ENCODE measurements at places on chromosomes 2 and 18. TPM values are rescaled to one million over a fixed set of nuclear protein-coding genes. Genes with fewer than 3 reads are reported as not detected.
A peak's percentile ranks its signal among the peaks of the same experiment; 100 is the strongest.

GRCh38 chr2:94872676-94873361, 1.6 kb downstream of the TEKT4 start:
- DNase-seq, result peak; percentile 56
- no peaks in the 10 kb centered on the region for H3K4me1 ChIP-seq
- H3K36me3 ChIP-seq, result no peaks in the 10 kb centered on the region

DNA sequence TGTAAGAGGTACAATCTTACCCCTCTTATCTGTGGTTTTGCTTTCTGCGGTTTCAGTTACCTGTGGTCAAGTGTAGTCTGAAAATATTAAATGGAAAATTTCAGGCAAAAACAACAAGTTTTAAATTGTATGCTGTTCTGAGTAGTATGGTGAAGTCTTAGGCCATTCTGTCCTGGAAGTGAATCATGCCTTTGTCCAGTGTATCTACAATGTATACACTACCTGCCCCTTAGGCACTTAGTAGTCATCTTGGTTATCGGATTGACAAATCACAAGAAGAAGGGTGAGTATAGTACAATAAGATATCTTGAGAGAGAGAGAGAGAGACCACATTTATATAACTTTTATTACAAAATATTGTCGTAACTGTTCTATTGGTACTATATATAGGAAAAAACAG, 43.5 kb downstream of the RAB3GAP1 start:
- H3K27me3 ChIP-seq, result no peaks in the 10 kb centered on the region
- peaks cover 3% of the 10 kb centered on the region for H3K4me1 ChIP-seq
- DNase-seq, result no peak
- H3K4me3 ChIP-seq, result no peak overlapping the region

DNA sequence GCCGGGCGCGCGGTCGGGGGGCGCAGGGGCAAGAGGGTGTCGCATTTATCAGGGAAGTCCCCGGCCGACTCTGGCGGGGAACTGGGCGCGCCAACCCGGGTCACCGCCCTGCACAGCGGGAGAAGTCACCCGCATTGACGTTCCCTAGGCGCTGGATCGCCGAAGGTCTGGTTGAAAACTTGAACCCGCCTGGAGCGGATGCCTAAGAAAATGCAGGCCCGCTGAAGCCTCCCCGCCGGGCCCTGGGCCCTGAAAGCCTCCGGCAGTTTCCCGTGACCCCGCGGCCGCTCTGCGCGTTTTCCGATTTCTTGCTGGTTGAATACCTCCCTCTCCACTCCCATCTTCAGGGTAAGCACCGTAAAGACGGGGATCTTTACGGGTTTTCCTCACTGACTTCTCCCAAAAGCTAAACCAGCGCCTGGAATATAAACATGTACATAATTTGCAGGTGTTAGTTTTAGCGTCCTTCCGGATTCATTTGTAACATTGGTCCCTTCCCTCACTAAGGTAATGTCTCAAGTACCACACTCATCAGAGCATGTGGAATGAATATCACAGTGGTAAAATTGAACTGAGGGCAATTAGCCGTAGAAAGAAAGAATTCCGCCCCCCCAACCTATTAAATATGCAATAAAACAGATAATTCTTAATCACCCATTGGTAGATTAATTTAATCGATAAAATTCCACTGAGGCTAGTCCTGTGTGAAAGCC, 675 bp upstream of the SPIRE1 start:
- no peak overlapping the region for H3K27ac ChIP-seq
- peaks cover 7% of the 10 kb centered on the region for H3K4me1 ChIP-seq
- peak; percentile 91 for DNase-seq

- no peak overlapping the region for H3K4me3 ChIP-seq
- peak overlapping the region; percentile 81 for H3K27ac ChIP-seq
- H3K4me1 ChIP-seq, result peaks cover 45% of the 10 kb centered on the region
- H3K36me3 ChIP-seq, result no peaks in the 10 kb centered on the region
These were observed 71.2 kb downstream of the CTAGE1 start for GRCh38 chr18:22346401-22346952.

- no peak overlapping the region for H3K27ac ChIP-seq
- peaks cover 3% of the 10 kb centered on the region for H3K4me1 ChIP-seq
- DNase-seq, result no peak
- no peaks in the 10 kb centered on the region for H3K27me3 ChIP-seq
- no peaks in the 10 kb centered on the region for H3K36me3 ChIP-seq
These were observed 663.1 kb downstream of the ERBB4 start for GRCh38 chr2:211875488-211875887.

GRCh38 chr2:70890469-70891065, 45.1 kb upstream of the ATP6V1B1 start:
- peaks cover 100% of the 10 kb centered on the region for H3K27me3 ChIP-seq
- no peaks in the 10 kb centered on the region for H3K36me3 ChIP-seq
- no peak overlapping the region for H3K4me3 ChIP-seq
- peaks cover 2% of the 10 kb centered on the region for H3K4me1 ChIP-seq
- peak; percentile 75 for DNase-seq

DNA sequence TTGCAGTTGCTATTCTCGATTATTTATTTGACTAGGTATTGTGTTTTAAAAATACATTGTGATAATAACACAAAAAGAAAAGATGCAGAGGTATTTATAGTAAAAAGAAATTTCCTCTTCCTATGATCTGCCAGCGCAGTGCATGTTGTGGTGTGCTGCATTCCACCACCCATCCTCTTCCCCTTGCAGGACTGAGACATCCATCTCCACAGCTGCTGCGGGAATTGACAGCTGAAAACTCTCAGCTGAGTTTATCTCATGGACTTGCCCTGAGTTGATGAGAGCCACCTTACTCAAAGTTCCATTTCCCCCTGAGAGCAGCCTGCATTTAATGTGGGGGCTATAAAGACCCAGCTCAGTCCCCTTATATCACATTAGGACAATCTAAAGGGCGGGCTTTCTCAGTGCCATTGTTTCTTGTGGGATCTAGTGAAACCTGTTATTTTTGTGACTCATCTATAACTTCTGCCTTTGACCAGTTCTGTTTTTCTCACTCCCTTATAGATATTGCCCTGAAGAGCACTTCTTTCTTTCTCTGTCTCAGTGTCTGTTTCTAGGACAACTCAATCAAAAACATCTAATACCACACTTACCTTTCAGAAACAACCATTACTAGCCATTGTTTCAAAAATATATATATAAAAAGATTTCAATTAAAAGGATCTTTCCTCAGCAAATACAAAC, 698.5 kb downstream of the NR4A2 start:
- no peak overlapping the region for H3K27ac ChIP-seq
- H3K4me3 ChIP-seq, result no peak overlapping the region
- H3K4me1 ChIP-seq, result no peaks in the 10 kb centered on the region
- H3K27me3 ChIP-seq, result no peaks in the 10 kb centered on the region
- no peaks in the 10 kb centered on the region for H3K36me3 ChIP-seq

- peak overlapping the region; percentile 3 for H3K27ac ChIP-seq
- H3K27me3 ChIP-seq, result no peaks in the 10 kb centered on the region
- no peaks in the 10 kb centered on the region for H3K36me3 ChIP-seq
- DNase-seq, result no peak
- H3K4me1 ChIP-seq, result peaks cover 14% of the 10 kb centered on the region
These were observed 24.8 kb upstream of the CRIM1 start for GRCh38 chr2:36330473-36331395.

DNA sequence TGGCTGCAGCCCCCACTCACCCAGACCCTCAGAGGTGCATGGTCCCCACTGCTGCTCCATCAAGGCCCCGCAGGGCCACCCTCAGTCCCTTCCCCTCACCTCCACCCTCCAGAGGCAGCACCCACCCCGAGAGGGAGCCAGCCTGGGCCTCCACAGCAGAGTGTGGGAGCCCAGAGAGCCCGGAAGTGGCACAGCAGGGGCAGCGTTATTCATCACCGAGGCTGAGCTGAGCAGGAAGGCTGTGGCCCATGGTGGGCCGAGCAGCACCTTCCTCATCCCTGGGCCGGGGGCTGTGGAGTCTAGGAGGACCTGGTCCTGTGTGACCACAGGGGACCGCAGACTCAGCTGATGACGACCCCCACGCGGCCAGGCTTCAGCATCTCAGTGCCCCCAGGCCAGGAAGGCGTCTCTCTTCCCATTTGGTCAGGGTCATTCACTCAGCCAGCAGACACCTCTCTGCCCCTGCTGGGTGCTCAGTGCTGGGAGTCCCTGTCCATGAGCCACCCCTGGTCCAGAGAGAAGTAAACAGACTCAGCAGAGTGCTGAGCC, 258.1 kb downstream of the ATAD2B start:
- peaks cover 4% of the 10 kb centered on the region for H3K27me3 ChIP-seq
- H3K36me3 ChIP-seq, result no peaks in the 10 kb centered on the region
- no peak for DNase-seq
- H3K4me3 ChIP-seq, result no peak overlapping the region
- H3K4me1 ChIP-seq, result no peaks in the 10 kb centered on the region

- H3K27ac ChIP-seq, result no peak overlapping the region
- H3K4me1 ChIP-seq, result peaks cover 28% of the 10 kb centered on the region
- no peaks in the 10 kb centered on the region for H3K27me3 ChIP-seq
- DNase-seq, result no peak
- H3K36me3 ChIP-seq, result no peaks in the 10 kb centered on the region
These were observed 32.6 kb downstream of the SRSF7 start for GRCh38 chr2:38718601-38719000.

- peaks cover 6% of the 10 kb centered on the region for H3K4me1 ChIP-seq
- no peak for DNase-seq
- no peak overlapping the region for H3K4me3 ChIP-seq
- H3K36me3 ChIP-seq, result no peaks in the 10 kb centered on the region
- no peak overlapping the region for H3K27ac ChIP-seq
- H3K27me3 ChIP-seq, result no peaks in the 10 kb centered on the region
These were observed 5.0 kb upstream of the GYPC start for GRCh38 chr2:126650994-126651393.

GRCh38 chr18:58639751-58640427, 11.0 kb upstream of the ALPK2 start:
- no peaks in the 10 kb centered on the region for H3K36me3 ChIP-seq
- no peaks in the 10 kb centered on the region for H3K27me3 ChIP-seq
- peak; percentile 46 for DNase-seq
- H3K4me3 ChIP-seq, result no peak overlapping the region
- H3K4me1 ChIP-seq, result peaks cover 31% of the 10 kb centered on the region

DNA sequence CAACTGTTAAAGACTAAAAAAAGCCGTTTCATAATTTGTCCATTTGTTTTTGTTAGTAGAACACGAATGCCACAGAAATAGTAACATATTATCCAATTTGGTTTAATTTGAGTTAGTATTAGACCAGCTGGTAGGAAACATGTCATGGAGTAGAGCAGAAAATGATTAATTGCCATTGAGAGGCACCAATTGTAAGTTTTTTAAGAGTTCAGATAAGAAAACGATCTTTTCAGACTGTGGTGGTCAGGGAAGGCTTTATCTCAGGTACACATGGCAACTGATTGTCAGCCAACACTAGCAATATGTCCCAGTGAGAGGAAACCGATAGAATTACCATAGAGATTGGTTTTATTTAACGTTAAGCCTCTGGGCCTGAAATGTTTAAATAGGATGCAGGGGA, 438.2 kb upstream of the MAP2 start:
- H3K27me3 ChIP-seq, result no peaks in the 10 kb centered on the region
- H3K4me3 ChIP-seq, result no peak overlapping the region
- DNase-seq, result no peak
- no peak overlapping the region for H3K27ac ChIP-seq

- no peaks in the 10 kb centered on the region for H3K4me1 ChIP-seq
- no peak for DNase-seq
- H3K36me3 ChIP-seq, result no peaks in the 10 kb centered on the region
These were observed 48.9 kb downstream of the LDLRAD4 start for GRCh38 chr18:13267431-13267873.

- H3K4me1 ChIP-seq, result no peaks in the 10 kb centered on the region
- no peak overlapping the region for H3K27ac ChIP-seq
- H3K36me3 ChIP-seq, result no peaks in the 10 kb centered on the region
- DNase-seq, result peak; percentile 42
- H3K4me3 ChIP-seq, result no peak overlapping the region
These were observed 311.8 kb upstream of the ST6GAL2 start for GRCh38 chr2:107197594-107198294.

DNA sequence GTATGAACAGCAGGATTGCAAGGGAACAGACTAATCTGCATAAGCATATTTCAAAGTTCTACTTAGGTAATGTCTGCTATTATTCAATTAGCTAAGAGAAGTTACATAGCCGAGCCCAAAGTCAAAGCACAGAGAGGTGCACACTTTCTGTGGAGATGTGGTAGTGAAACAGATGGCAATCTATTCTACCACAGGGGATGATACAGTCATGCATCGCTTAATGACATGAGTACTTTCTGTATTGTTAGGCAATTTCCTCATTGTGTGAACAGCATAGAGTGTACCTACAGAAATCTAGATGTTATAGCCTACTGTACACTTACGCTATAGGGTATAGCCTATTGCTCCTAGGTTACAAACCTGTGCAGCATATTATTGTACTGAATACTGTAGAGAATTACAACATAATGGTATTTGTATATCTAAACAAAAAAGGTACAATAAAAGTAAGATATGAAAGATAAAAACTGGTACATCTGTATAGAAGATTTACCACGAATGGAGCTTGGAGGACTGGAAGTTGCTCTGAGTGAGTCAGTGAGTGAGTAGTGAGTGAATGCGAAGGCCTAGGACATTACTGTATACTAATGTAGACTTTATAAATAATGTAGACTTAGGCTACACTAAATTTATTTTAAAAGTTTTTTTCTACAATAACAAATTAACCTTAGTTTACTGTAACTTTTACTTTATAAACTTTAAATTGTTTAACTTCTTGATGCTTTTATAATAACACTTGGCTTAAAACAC, 197.6 kb downstream of the MBD5 start:
- H3K4me1 ChIP-seq, result no peaks in the 10 kb centered on the region
- H3K27me3 ChIP-seq, result no peaks in the 10 kb centered on the region
- H3K4me3 ChIP-seq, result no peak overlapping the region
- H3K27ac ChIP-seq, result no peak overlapping the region

DNA sequence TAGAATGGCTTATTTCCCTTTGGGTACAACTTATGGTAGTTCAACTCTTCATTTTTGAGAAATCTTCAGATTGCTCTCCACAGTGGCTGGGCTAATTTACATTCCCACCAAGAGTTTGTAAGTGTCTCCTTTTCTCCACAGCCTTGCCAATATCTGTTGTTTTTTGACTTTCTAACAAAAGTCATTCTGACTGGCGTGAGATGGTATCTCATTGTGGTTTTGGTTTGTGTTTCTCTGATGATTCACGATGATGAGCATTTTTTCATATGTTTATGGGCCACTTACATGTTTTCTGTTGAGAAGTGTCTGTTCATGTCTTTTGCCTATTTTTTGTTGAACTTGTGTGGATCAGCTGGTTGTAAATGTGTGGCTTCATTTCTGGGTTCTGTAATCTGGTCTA, 871.0 kb downstream of the EPHA4 start:
- no peaks in the 10 kb centered on the region for H3K4me1 ChIP-seq
- no peak overlapping the region for H3K27ac ChIP-seq
- no peaks in the 10 kb centered on the region for H3K27me3 ChIP-seq
- no peaks in the 10 kb centered on the region for H3K36me3 ChIP-seq
- no peak for DNase-seq
- no peak overlapping the region for H3K4me3 ChIP-seq

STAMBP gene
- total RNA-seq, result 23.2 TPM

DIPK1C gene
- not detected for total RNA-seq

LYG1 gene
- total RNA-seq, result 0.88 TPM

MALT1 gene
- 55.7 TPM for total RNA-seq

FBXO15 gene
- 0.36 TPM for total RNA-seq

SLC9A4 gene
- total RNA-seq, result not detected

DNAH6 gene
- 0.36 TPM for total RNA-seq

MARCHF4 gene
- total RNA-seq, result 1.5 TPM

Data from osteoblast (primary cell).